ENCODE measurements at places on chromosomes 7 and 10.

DNA sequence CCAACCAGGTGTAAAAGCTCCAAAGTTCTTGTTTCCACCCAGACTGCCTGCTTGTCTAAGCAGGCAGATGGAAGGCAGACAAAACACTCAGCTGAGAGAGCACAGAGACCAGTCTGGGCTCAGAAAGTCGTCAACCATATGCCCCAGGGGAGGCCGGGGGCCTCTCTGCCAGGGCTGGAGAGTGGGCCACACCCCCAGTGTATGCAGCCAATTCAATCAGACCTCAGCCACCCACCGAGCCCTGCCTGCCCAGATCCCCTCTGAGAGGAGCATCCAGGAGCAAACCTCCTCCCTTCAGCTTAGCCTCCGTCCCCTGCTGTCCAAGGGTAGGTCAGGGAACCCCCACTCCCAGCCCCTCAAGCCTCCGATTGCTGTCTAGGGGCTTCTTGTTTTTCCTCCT, 196.3 kb downstream of the LSM5 start:
- no peak for DNase-seq

DNA sequence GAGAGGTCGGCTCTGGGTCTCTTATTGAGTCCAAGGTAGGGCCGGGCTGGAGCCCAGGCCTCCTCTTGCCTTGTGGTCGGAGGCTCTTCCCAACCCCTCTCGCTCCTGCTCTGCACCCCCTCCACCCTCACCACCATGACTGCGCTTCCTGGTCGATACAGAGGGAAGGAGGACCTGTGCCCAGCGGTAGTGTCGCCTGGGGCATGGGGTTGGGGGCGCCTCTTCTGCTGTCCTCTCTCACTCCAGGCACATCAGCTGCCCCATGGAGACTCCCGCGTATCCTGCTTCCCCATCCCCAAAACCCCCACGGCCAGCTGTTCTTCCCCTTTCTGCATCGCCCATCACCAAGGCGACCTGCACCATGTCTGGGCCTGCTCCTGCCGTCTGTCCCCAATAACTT, 44.4 kb downstream of the TMEM270 start:
- DNase-seq = no peak

DNA sequence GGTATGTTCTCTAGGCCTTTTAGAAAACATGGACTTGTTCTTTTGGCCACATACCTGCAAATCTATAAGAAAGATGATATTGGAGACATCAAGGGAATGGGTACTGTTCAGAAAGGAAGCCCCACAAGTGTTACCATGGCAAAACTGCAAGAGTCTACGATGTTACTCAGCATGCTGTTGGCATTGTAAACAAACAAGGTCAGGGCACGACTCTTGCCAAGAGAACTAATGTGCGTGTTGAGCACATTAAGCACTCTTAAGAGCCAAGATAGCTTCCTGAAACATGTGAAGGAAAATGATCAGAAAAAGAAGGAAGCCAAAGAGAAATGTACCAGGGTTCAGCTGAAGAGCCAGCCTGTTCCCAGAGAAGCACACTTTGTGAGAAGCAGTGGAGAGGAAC, 37.1 kb downstream of the SDK1 start:
- no peak for DNase-seq

DNA sequence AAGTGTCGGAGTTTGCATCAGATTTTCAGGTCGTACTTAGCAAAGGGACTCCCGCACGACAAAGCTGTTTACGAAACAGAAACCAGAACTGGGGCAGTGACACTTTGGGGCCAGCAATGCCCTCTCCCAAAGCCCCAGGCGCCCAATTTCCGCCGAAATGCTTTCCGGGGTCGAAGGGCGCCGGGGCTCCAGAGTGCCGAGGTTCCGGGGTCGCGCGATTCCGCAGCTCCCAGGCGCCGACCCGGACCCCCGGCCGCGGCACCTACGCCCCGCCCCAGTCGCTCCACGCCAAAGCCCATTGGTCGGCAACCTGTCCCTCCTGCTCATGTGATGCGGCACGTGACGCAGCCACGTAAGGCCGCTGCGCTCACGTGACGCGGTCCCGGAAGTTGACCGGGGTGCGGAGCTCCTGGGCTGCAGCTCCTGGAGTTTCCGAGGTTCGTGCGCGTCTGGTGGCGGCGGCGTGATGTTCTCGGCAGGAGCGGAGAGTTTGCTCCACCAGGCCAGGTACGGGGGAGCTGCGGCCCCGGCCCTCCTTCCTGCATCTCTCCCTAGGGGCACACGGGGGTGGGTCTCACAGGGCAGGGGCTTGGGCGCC, at the start of gene AP5Z1:
Gene AP5Z1 (plus strand): TSS at position 374 of the 598 bp plus-strand sequence. CDS start 93 bp downstream, at position 467.
- DNase-seq = peak; percentile 98

GRCh38 chr10:110792476-110793125, 79.1 kb upstream of the PDCD4 start:
- no peak for DNase-seq

- peak; percentile 69 for DNase-seq
These were observed 3.3 kb downstream of the AHR start for GRCh38 chr7:17301471-17302456.

- DNase-seq = no peak
These were observed 10.9 kb upstream of the DUSP5 start for GRCh38 chr10:110486680-110487410.

DNA sequence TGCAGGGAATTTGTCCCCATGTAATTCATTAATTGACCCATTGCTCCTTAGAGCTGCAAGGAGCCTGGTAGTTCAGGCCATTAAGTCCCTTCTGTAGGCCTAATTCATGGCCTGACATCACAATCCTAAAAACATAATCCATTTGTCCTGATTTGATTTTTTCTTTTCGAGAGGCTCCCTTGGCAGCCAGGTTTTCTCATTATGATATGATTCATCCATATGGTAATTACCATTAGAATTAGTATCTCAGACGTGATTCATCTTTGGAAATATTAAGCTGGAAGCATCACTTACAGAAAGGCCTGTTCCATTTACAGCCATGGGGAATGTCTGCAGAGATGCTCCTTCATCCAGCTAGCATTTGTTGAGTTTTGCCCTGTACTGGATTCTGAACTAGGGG, 128.5 kb downstream of the PLCE1 start:
- DNase-seq = no peak

DNA sequence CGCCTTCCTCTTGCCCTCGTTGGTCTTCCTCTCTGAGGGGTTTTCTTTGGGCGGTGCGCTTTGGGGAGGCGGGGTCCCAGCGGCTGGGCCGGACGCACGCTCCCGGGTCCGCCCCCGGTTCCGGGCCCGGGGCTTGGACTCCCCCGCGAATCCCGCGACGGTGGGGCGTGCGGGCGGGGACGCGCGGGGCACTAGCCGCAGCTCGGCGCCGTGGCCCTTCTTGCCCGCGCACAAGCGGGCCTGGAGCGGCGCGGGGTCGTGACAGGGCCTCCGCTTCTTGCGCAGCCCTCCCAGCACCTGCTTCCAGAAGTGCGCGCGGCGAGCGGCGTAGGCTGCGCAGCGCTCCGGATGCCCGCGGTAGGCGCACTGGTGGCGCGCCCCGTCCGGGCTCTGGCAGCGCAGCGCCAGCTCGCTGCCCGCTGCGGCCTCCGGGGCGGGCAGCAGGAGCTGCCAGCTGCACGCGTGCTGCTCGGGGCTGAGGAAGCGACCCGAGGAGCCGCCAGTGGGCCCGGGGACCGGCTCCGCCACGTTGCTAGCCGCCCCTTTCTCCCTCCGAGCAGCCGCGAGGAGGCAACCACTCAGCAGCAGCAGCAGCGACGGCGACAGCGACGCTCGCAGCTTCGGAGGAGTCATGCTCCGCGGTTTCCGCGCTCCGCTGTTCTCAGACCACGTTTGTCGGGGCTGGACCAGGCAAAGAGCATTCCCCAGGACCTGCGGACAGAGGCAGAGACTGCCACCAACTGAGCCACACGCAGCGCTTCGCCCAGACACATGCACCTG, 759 bp downstream of the FGFBP3 start:
- DNase-seq = peak; percentile 86

DNA sequence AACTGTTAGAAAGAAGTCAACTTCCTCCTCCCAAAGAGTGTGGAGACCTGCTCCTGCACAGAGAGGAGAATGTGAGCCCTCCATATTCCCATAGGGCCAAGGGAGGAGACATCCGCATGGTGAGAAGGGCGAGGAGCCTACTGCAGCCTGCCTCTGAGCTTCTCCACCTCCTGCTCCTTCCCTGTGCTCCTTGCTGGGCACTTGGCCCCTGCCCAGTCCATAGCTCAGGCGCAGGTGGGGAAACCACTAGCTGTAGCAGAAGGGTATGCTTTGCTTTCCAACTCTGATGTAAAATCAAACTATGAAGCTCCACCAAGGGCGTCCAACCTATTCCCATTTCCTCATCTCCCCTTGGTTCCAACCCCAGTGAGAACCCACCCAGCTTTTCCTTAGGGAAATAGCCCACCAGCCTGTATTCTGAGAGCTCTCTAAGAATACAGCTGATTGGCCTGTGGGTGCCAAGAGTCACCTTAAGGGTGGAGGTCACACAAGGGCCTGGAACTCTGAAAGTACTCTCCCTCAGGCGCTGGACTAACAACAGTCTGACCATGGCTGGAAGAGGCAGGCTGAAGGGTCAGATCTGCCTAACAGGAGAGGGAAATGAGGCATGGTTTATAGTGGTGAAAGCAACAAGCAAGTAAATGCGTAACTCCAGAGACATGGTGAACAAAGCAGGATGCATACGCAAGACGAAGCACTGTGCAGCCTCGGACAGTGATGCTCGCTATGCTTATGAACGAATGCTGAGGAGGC, 13.9 kb downstream of the ZNF488 start:
- no peak for DNase-seq

GRCh38 chr10:12772797-12773587, 228.5 kb downstream of the CCDC3 start:
- no peak for DNase-seq

- no peak for DNase-seq
These were observed 280.1 kb downstream of the FRMD4A start for GRCh38 chr10:14050598-14050997.

GRCh38 chr10:60495338-60496055, 105.8 kb upstream of the ANK3 start:
- DNase-seq = no peak

- no peak for DNase-seq
These were observed 48.2 kb upstream of the VIPR2 start for GRCh38 chr7:159192725-159193453.
